ENCODE measurements at places on chromosomes 12 and 14.

GRCh38 chr14:91021991-91022621 lies 38.3 kb downstream of the RPS6KA5 start:
- DNase-seq = no peak

- DNase-seq = no peak
Observed at GRCh38 chr12:99847936-99848335, 136.8 kb downstream of the ANKS1B start.

GRCh38 chr12:98416845-98417244 lies 98.5 kb upstream of the TMPO start:
- DNase-seq = no peak

DNA sequence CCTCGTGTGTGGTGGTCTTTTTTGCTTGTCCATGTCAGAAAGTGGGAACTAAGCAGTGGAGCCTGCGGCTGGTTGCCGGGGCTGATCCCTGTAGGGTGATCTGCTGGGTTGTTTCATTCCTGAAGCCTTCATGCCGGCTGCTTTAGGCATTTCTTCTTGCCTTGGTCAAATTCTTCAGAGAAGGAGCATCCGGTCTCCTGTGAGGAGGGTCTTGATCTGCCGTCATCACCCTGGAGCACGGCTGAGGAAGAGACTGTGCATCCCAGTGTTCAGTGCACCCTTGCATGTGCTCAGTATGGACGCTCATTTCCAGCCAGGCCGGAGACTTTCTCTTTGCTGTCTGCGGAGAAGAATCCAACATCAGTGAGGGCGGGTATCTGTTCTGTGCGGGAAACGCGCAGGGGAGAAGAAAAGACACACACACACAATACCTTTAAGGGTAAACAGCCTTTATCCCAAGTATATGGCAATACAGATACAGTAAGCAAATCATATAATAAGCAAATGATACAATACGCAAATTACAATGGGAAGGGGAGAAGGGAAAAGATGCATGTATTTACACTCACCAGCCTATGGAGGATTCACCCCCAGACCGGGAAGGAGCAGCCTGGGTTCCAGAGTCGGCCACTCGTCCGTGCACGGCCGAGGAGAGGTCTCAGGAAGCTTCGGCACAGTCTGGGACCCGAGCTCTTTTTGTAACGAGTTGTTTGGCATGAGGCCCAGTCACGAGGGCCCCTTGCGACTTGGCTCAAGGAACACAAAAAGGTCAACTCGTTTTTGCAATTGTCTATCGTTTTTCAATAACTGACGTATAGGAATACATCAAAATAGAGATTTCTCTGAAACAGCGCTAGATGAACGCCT lies 1366.8 kb upstream of the TMEM132C start:
- DNase-seq = no peak

DNA sequence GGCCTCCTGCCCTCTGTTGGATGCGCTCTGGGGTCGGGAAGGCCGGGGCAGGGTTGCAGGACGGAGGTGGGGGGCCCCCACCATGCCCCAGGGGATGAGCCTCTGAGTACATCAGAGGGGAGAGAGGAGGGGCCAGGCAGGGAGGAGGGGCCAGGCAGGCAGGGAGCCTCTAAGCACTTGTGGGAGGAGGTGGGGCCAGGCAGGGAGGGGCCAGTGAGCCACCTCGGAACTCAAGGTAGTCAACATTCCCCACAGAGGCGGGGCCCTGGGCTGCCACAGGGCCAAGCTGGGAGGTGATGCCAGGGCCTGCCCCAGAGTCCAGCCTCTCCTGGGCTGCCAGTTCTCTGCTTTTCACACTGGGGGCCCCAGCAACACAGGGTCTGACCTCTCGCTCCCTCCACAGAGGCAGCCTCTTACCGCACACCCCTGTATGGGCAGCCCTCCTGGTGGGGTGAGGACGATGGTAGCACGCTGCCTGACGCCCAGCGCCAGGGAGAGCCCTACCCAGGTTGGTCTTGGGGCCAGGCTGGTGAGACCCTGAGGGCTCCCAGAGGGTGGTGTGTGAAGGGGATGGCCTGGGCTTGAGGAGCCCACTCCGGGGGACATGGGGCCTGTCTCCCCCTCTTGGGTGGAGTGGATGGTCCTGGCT lies 17.4 kb downstream of the CEP170B start:
- peak; percentile 14 for DNase-seq

DNA sequence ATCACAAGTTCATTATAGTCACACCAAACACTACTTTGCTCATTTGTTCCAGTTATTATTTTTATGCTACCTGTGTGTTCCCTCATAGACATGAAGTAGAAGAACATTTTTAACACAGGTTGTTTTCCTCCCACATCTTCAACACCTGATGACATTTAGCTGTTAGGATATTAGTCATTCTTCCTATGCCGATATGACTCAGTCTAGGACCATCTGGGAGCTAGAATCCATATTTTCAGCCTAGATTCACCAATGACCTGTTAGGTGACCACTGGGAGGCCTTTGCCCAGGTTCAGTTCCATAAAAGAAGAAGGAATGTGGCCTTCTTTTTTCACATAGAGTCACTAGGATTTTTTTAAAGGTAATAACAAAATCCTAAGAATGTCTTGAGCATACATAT lies 222.8 kb downstream of the C12orf42 start:
- DNase-seq = no peak

- no peak for DNase-seq
Observed at GRCh38 chr12:75087654-75088053, 122.0 kb downstream of the KCNC2 start.

GRCh38 chr14:24080888-24081738 lies 9.8 kb downstream of the CPNE6 start:
- peak; percentile 32 for DNase-seq

DNA sequence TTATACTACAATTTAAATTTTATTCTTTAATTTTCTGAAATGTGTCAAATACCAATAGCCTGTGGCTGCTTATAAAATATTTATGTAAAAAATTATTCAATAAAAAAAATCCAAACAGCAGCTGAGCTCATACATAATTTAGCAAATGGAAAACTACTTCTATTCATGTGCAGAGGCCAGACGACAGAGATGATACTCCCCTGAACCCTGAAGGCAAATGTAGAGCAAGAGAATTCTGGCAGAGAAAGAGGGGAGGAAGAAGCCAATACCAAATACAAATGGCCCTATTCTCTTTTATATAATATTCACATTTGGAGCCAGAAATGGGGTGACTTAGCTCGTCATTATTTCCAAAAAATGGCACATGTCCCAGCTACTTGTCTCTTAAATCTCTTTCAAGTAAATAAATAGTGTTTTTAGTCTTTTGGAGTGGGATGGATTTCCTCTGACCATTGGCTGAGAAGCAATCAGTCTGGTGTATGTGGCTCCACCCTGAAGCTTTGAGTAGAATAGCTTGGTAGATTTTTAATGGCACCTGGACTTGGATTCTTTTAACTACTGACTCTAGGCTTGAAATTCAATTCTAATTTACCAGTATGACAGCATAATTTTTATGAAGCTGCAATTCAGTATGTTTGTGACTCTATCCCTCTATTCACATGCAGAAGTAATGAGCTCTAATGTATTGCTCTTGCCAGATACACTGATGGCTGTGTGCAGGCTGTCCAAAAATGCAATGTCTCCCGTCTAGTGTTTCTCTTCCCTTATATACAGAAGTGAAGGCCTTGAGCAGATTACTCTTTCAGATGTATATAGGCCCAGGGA lies 113.4 kb upstream of the SCAF11 start:
- DNase-seq = no peak

DNA sequence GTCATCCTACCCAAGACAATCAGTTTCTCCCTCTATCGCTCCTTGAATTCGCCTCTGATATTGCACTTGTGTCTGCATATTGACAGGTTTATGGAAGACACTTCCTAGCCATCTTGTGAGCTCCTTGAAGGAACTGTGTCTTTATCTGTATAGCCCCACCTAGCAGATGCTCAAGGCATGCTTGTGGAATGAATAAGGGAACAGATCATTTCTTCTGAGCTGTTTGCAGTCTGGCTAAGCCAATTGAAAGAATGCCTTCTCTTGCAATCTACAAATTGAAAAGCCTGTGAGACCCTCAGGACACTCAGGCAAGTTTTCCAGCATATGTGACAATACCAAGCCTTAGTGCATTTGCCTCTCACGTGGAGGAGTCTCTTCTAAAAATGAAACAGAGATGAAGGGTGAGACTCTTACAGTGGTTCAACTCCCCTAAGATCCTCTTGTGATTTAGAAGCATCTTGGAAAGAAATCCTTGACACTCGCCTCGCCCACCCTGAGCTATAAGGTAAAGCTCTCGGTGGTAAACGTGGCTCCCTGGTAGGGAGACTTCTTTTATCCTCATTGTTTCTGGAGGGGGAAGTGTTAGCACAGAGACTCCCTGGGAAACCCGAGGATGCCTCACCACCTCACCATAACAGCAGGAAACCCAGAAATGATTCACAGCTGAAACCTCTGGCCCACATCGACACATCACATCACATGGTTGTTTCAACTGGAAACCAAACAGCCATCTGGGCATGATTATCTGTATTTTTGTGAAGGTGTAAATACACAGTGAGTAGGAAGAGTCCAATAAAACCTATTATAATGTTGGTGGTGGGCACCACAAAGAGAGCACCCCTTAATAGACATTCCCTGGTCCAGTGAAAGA lies 112.3 kb upstream of the BCL2L14 start:
- no peak for DNase-seq

DNA sequence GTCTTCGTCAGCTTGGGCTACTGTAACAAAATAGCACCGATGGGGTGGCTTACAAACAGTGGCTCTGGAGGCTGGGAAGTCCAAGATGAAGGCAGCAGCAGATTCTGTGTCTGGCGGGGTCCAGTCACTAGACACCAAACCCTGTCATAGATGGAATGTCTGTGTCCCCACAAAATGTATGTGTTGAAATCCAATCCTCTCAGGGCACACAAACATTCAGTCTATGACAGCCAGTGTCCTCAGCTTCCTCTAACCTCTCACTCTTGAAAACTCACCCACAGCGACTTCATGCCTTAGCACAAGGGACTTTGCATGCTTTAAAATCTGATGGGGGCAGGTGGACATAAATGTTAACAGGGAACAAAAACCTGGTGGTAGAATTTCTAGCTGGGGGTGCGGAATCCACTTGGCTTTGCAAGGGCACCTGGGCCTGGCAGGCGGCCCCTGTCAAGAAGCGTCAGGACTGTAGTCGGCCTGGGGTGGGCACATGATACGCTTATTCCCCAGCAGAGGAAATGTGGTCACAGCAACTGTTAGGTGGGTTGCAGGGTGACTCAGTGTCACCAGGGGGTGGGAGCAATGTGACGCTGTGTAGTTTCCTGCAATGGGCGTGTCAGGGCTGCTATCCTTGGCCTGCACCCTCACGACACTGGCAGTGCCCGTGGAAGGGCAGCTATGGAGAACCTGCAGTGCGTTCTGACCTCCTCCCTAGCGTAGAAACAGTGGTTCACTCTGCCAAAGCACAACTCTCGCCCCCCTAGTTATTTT lies 17.7 kb downstream of the RIN3 start:
- no peak for DNase-seq

DNA sequence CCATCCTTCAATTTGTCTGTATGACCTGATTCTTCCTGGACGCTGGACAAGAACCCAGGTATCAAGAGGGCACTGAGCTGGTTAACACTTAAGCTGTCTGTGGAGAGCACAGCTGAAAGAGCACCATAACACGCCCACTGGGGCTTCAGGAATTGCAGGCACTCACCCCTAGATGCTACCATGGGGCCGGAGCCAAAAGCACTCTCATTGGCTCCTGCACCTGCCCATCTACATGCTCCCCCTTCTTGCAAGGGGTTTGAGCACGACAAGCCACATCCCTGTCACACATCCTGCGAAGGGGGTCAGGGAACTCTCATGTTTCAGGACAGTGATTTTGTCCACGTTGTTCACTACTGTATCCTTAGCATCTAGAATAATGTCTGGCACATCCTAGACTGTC lies 35.1 kb upstream of the TBC1D15 start:
- DNase-seq = no peak

- DNase-seq = no peak
Observed at GRCh38 chr14:88541324-88541723, 13.5 kb downstream of the PTPN21 start.

- no peak for DNase-seq
Observed at GRCh38 chr12:49015196-49015595, 3.4 kb downstream of the PRKAG1 start.

DNA sequence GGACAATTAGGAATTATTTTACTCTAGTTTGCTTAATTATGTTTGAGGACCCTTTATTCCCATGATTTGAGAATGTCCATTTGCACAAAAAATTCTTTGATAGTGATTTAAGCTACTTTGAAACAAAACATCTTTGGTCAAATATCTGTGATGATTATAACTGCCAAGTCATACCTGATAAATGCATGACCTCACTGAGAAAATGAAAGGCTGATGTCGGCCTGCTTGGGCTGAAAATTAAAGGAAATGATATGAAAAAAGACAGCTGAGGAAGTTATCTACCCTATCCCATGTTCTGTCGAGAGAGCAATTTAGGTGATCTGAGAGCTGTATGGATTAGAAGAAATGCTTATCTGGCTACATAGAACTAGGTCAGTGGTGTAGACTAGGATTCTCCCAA lies 43.6 kb downstream of the ATL1 start:
- no peak for DNase-seq

GRCh38 chr12:100375038-100375735 lies 18.3 kb downstream of the SLC17A8 start:
- peak; percentile 80 for DNase-seq

- DNase-seq = no peak
Observed at GRCh38 chr12:88419794-88420193, 160.5 kb downstream of the KITLG start.

GRCh38 chr12:62301080-62301798 lies 41.0 kb downstream of the USP15 start:
- no peak for DNase-seq

GRCh38 chr12:105033851-105034250 lies 47.7 kb downstream of the NOPCHAP1 start:
- DNase-seq = no peak

- no peak for DNase-seq
Observed at GRCh38 chr12:286531-287300, 24.1 kb upstream of the SLC6A13 start.

GRCh38 chr14:68153275-68153674 lies 333.7 kb downstream of the RAD51B start:
- no peak for DNase-seq

DNA sequence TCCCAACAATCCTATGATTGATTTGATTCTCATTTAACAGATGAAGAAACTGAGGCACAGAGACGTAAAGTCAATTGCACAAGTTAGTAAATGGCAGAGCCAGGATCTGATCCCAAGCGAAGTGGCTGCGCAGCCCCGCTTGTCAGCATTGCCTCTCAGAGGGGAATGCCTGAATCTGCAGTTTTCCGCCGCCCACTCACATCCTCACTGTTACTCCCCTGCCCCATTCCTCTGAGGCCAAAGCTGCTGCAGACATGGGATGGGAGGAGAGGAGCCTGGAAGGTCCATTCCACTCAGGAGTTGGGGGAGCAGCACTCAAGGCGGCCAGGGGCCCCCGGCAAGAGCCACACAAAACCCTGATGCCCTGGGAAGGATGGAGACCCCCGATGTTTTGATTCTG lies 1.0 kb downstream of the NRIP2 start:
- no peak for DNase-seq

GRCh38 chr14:50452296-50452695 lies 55.6 kb upstream of the CDKL1 start:
- no peak for DNase-seq

- no peak for DNase-seq
Observed at GRCh38 chr12:65858831-65859230, 34.5 kb downstream of the HMGA2 start.

- DNase-seq = no peak
Observed at GRCh38 chr14:26187996-26188620, 409.7 kb downstream of the NOVA1 start.

GRCh38 chr12:127723251-127723650 lies 543.7 kb upstream of the TMEM132C start:
- no peak for DNase-seq

GRCh38 chr14:21768875-21769257 lies 95.2 kb upstream of the OR4E1 start:
- DNase-seq = no peak

GRCh38 chr14:63257299-63257698 lies 53.1 kb downstream of the RHOJ start:
- no peak for DNase-seq

All from ovary (tissue), 10 donors.